GM23338 (cell line): ENCODE measurements at places on chromosomes 11 and 22. TPM values are rescaled to one million over a fixed set of nuclear protein-coding genes. Genes with fewer than 3 reads are reported as not detected.

VWCE gene
- total RNA-seq = 13.1 and 16.9 TPM in 2 replicates

P2RY6 gene
- total RNA-seq = not detected in 2 replicates

MRGPRX3 gene
- total RNA-seq = not detected in 2 replicates

RIC3 gene
- 17.8 and 27.4 TPM in 2 replicates for total RNA-seq

NLRP10 gene
- 2.7 and 4.3 TPM in 2 replicates for total RNA-seq

DERL3 gene
- 10.6 and 13.6 TPM in 2 replicates for total RNA-seq

SYT13 gene
- total RNA-seq = 16.3 and 17.1 TPM in 2 replicates

SAC3D1 gene
- 30.3 and 31.1 TPM in 2 replicates for total RNA-seq

PSMD13 gene
- 99.9 and 111 TPM in 2 replicates for total RNA-seq

OR5B21 gene
- total RNA-seq = not detected in 2 replicates

SCGB1A1 gene
- not detected in 2 replicates for total RNA-seq

CRELD2 gene
- total RNA-seq = 34.4 and 35.7 TPM in 2 replicates

PRDX5 gene
- total RNA-seq = 202 and 212 TPM in 2 replicates

CD3G gene
- total RNA-seq = not detected in 2 replicates

PTGDR2 gene
- 0.24 and 0.35 TPM in 2 replicates for total RNA-seq

HSPB2 gene
- total RNA-seq = 1.0 and 3.5 TPM in 2 replicates

UPB1 gene
- 0.16 TPM in 1 of 2 replicates, not detected in the other for total RNA-seq

CNIH2 gene
- total RNA-seq = 9.2 and 10.8 TPM in 2 replicates

GNG3 gene
- total RNA-seq = 0.82 and 2.1 TPM in 2 replicates

PGGHG gene
- total RNA-seq = 45.4 and 55.8 TPM in 2 replicates

RCOR2 gene
- 60.1 and 66.9 TPM in 2 replicates for total RNA-seq

TRIM22 gene
- total RNA-seq = 30.9 and 41.1 TPM in 2 replicates

OR4D5 gene
- total RNA-seq = not detected in 2 replicates

LIN7C gene
- total RNA-seq = 61.0 and 65.6 TPM in 2 replicates

PRRG4 gene
- total RNA-seq = 1.9 and 2.2 TPM in 2 replicates

CPT1B gene
- total RNA-seq = 5.5 and 14.4 TPM in 2 replicates

PYGM gene
- 3.9 and 4.4 TPM in 2 replicates for total RNA-seq

MRGPRF gene
- 9.0 and 10.8 TPM in 2 replicates for total RNA-seq

PLAAT5 gene
- total RNA-seq = 10.4 and 11.6 TPM in 2 replicates

CELSR1 gene
- 20.4 and 21.0 TPM in 2 replicates for total RNA-seq

AIFM3 gene
- 0.45 and 1.7 TPM in 2 replicates for total RNA-seq

OR5M10 gene
- not detected in 2 replicates for total RNA-seq

ARHGAP8 gene
- total RNA-seq = 45.4 and 62.8 TPM in 2 replicates

OR2AG2 gene
- total RNA-seq = 0.31 and 0.45 TPM in 2 replicates

MLC1 gene
- not detected in 2 replicates for total RNA-seq

CRYBA4 gene
- total RNA-seq = 1.7 TPM in 1 of 2 replicates, not detected in the other

DNAJB13 gene
- 0.14 TPM in 1 of 2 replicates, not detected in the other for total RNA-seq

TENM4 gene
- total RNA-seq = 2.5 and 7.3 TPM in 2 replicates

SLC16A8 gene
- 0.66 and 1.0 TPM in 2 replicates for total RNA-seq

MMP13 gene
- not detected in 2 replicates for total RNA-seq

TRIM29 gene
- total RNA-seq = 0.16 and 0.28 TPM in 2 replicates

H19 gene
- total RNA-seq = 0.76 TPM in 1 of 2 replicates, not detected in the other

PIK3C2A gene
- total RNA-seq = 117 and 123 TPM in 2 replicates

TSPAN32 gene
- not detected in 2 replicates for total RNA-seq

LRRC75B gene
- total RNA-seq = 12.8 and 22.1 TPM in 2 replicates

MS4A15 gene
- total RNA-seq = not detected in 2 replicates

SERPIND1 gene
- total RNA-seq = not detected in 2 replicates

ACAD8 gene
- 62.3 and 65.4 TPM in 2 replicates for total RNA-seq

OR9G1 gene
- total RNA-seq = not detected in 2 replicates

FGF19 gene
- total RNA-seq = 27.4 and 36.1 TPM in 2 replicates

SLC15A3 gene
- 15.8 and 18.9 TPM in 2 replicates for total RNA-seq

PHOX2A gene
- total RNA-seq = not detected in 2 replicates

EHD1 gene
- 43.8 and 69.7 TPM in 2 replicates for total RNA-seq

HEPN1 gene
- total RNA-seq = not detected in 2 replicates

APOA1 gene
- total RNA-seq = not detected in 2 replicates

LDLRAD3 gene
- total RNA-seq = 13.4 and 19.4 TPM in 2 replicates
